ENCODE measurements at places on chromosomes 7 and 10. TPM values are rescaled to one million over a fixed set of nuclear protein-coding genes. Genes with fewer than 3 reads are reported as not detected.

Gene PIP
- total RNA-seq, result not detected

Gene ZNF117
- total RNA-seq, result 5.3 TPM

Gene UCN3
- not detected for total RNA-seq

Gene NXPH1
- total RNA-seq, result not detected

Gene VKORC1L1
- 13.7 TPM for total RNA-seq

Gene ERVW-1
- not detected for total RNA-seq

Gene PANK1
- 4.0 TPM for total RNA-seq

Gene POLL
- total RNA-seq, result 34.0 TPM

Gene NPY4R
- total RNA-seq, result not detected

Gene FAM237B
- total RNA-seq, result not detected

Gene TRIM50
- not detected for total RNA-seq

Gene LIPJ
- total RNA-seq, result not detected

Gene AZGP1
- total RNA-seq, result not detected
